ENCODE measurements at places on chromosomes 1 and 21.

DNA sequence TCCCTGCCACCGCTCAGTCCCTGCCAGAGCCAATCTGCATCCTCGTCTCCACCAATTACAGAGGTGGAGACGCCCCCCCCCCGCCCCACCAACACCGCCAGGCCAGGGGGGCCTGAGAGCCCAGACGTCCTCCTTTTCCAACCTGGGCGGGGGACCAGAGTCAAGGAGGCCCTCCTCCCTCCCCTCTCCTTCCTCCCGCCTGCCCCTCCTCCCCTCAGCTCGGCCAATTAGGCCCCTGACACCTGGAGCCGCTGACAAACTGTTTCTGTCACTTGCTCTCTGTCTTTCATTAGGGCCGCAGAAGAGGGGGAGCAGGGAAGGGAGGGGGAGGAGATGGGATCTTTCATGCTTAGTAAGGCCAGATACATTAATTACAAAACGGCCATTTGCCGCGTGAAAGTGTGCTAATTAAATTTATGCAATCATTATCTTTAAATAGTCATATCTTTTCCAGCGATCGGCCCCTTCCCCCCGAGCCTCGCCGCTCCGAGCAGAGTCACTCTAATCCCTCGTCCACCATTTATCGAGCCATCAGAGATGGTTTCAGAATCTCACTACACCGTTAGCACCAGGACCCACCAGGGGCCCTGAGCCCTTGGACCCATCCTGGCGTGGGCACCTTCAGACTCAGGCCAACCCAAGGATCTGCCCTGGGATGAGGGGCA lies 94.7 kb downstream of the PAX7 start:
- no peaks in the 10 kb centered on the region for H3K4me1 ChIP-seq
- H3K27me3 ChIP-seq: peaks cover 78% of the 10 kb centered on the region
- H3K36me3 ChIP-seq: no peaks in the 10 kb centered on the region

DNA sequence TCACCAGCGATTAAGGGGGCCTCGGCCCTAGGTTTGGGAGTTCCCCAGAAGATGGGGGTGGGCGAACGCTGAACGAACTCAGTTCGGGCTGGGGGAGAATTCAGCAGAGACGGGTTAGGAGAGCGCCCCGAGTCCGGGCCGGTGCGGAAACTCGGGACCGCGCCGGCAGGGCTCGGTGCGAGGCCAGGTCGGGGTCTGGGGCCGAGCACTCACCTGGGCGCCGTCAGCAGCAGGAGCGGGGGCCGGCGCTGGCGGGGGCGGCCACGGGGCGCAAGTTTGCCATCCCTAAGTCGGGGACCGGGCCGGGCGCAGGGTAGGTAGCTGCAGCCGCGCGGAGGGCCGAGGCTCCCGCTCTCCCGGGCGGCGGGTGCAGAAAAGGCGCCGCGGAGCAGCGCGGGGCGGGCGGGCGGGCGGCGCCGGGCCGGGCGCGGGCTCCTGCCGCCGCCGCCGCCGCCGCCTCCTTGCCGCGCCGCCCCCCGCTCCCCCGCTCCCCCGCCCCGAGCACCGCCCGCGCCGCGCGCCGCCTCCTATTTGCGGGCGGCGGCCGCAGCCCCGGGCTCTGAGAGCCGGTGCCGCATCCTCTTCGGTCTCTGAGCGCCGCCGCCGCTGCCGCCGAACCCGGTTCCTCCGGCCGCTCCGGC lies 349 bp downstream of the ADGRB2 start:
- H3K4me3 ChIP-seq: peak overlapping the region; percentile 69
- peak overlapping the region; percentile 2 for H3K27ac ChIP-seq
- H3K36me3 ChIP-seq: no peaks in the 10 kb centered on the region
- ATAC-seq: peak; percentile 3
- peaks cover 16% of the 10 kb centered on the region for H3K27me3 ChIP-seq

DNA sequence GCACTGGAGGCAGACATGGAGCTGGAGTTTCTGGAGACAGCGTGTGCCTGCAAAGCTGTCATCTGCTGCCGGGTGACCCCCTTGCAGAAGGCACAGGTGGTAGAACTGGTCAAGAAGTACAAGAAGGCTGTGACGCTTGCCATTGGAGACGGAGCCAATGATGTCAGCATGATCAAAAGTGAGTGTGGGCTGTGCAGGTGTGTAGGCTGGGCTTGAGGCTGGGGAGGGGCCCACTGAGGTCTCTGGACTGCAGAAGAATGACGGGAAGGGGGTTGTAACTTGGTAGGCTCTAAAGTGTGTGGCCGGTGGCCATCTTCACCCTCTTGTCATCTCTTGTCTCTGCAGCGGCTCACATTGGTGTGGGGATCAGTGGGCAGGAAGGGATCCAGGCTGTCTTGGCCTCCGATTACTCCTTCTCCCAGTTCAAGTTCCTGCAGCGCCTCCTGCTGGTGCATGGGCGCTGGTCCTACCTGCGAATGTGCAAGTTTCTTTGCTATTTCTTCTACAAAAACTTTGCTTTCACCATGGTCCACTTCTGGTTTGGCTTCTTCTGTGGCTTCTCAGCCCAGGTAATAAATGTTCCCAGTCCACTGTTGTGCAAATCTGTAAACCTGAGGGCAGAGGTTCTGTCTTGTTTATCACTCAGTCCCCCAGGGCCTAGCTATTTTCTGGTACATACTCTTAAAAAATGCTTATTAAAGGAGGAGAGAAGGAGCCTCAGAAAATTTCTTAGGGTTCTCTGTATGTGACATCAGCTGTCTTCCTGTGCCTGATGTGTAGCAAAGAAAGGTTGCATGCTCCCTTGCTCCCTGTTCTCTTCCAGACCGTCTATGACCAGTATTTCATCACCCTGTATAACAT lies 19.9 kb downstream of the ATP8B2 start:
- H3K27me3 ChIP-seq: no peaks in the 10 kb centered on the region
- H3K4me1 ChIP-seq: peaks cover 19% of the 10 kb centered on the region
- ATAC-seq: no peak
- no peak overlapping the region for H3K4me3 ChIP-seq
- H3K36me3 ChIP-seq: peaks cover 94% of the 10 kb centered on the region
- H3K27ac ChIP-seq: no peak overlapping the region

DNA sequence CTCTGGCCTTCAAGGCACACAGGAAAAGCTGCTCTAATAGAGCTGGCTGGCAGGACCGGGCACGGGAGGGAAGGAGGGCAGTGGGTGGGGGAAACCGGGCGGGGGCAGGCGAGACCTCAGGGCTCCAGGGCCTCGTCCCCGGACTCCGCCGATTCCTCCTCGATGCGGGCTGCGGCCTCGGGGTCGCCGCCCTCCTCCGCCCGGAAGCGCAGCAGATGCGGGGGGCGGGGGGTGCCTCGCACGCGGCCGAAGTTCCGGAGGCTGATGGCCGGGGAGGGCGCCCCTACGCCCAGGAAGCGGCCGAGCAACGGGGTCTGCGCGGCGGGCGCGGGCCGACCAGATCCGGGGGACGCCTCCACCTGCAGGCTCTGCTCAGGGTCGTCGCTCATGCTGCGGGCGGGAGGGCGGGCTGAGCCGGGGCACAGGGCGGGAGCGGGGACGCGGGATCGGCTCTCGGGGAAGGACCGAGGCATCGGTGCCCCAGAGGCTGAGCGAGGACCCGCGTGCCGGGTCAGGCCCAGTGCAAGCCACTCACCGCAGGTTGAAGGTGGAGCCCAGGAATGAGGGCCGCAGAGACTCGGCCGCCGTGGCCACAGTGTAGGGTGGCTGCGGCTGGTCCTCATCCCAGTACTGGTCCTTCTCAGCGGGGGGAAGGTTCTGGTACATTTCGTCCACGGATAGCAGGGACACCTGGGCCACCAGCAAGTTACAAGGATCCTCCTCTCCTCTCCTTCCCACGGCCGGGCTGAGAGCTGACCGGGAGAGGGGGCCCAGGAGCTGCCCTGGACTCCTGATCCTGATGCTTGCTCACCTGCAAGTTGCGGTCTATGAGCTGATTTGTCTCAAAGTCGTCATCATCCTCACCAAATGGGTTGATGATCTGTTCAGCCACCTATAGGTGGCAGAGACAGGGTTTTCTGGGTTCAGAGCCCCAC lies 3.6 kb downstream of the BEST4 start:
- peaks cover 47% of the 10 kb centered on the region for H3K4me1 ChIP-seq
- H3K27ac ChIP-seq: peak overlapping the region; percentile 79
- peak overlapping the region; percentile 69 for H3K4me3 ChIP-seq
- peaks cover 25% of the 10 kb centered on the region for H3K36me3 ChIP-seq
- peak; percentile 35 for ATAC-seq
- H3K27me3 ChIP-seq: no peaks in the 10 kb centered on the region

DNA sequence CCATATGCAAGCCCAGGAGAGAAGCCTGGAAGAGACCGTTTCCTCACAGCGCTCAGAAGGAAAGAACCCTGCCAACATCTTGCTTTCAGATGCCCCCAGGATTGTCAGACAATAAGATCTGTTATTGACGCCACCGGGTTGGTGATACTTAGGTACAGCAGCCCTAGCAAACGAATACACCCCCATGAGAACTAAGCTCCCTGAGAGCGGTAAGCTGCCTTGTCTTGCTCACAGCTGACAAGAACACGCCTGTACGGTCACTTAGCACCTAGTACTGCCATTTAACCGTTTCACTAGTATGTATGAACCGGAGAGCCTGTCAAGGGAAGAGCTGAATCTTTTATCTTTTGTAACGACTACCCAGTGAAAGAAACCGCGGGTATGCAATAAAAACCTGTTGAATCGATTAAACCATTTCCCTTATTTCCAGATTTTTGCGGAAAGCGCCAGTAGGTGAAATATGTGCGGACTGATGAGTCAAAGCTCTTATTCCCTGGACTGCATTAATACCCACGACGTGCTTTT lies 619 bp upstream of the ZBTB8B start:
- no peaks in the 10 kb centered on the region for H3K36me3 ChIP-seq
- H3K27ac ChIP-seq: no peak overlapping the region
- H3K27me3 ChIP-seq: peaks cover 51% of the 10 kb centered on the region
- H3K4me3 ChIP-seq: peak overlapping the region; percentile 67

DNA sequence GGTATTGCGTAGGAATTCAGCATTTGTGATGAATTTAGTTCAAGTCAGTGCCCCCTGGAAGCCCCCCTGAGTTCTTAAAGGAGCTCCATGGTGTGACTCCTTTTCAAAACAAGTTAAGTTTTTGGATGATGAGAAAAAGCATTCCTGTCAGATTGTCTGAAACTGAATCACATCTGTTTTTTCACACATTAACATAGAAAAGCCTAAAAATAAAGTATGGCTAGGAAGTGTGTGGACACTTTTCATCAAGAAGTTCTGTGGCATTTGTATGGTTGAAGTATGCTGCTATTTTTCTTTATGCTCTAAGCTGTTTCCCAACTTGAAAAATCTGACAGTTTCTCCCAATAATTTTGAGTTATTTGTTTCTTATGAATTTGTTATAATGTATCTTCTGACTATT lies 33.7 kb downstream of the PRDM2 start:
- H3K4me3 ChIP-seq: peak overlapping the region; percentile 55
- ATAC-seq: no peak
- no peaks in the 10 kb centered on the region for H3K27me3 ChIP-seq
- peaks cover 67% of the 10 kb centered on the region for H3K4me1 ChIP-seq

DNA sequence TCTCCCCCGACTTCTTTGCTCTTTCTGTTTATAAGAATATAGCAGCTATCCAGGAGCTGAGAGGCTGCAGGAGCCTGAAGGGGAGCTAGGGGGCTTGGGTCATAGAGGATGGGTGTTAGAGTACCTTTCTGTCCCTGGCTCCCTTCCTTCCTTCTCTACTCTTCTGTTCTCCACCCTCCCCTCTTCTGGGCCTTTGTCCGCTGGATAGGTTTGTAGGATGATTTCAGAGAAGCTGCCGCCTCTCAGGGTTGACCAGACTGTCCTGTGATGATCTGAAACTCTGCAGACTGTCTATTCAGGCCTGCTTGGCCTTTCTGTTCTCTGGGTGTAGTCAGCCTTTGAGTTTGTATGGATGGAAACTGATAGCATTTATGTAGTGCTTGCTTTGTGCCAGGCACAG lies 26.3 kb downstream of the PPFIA4 start:
- H3K36me3 ChIP-seq: no peaks in the 10 kb centered on the region
- peaks cover 66% of the 10 kb centered on the region for H3K27me3 ChIP-seq
- H3K4me3 ChIP-seq: no peak overlapping the region

DNA sequence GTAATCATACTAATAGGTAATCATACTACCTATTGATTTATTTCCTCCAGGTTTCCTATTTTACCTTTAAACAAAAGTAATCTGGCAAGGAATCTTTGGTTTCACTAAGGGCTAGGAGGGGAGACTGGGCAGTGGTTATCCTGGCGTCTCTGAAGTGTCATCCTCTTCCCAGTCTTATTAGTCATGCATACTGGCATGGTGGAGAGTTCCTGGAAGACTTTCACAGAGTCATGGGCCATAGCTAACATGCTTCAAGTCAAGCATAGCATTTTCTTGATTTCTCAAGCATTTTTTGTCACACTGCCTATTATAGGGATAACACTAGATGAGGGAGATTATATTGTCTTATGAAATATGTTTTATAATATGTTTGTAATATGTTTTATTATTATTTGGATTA lies 64.0 kb upstream of the ASB17 start:
- no peaks in the 10 kb centered on the region for H3K4me1 ChIP-seq
- H3K27me3 ChIP-seq: peaks cover 7% of the 10 kb centered on the region
- no peak overlapping the region for H3K4me3 ChIP-seq
- peaks cover 5% of the 10 kb centered on the region for H3K36me3 ChIP-seq

Measured in stimulated activated memory B cell treated with anti-CD40 and anti-IgM and Interleukin-4, amounts not matched to agents 10 μg/mL and 1 μg/mL and 100 μg/mL, for 72 hours (primary cell).